ENCODE measurements at places on chromosomes 7 and 10. TPM values are rescaled to one million over a fixed set of nuclear protein-coding genes. Genes with fewer than 3 reads are reported as not detected.
A peak's percentile ranks its signal among the peaks of the same experiment; 100 is the strongest.

GRCh38 chr10:127200646-127201045, 4.3 kb upstream of the INSYN2A start:
- no peak overlapping the region for H3K4me3 ChIP-seq
- DNase-seq: no peak
- H3K36me3 ChIP-seq: peaks cover 5% of the 10 kb centered on the region
- peaks cover 2% of the 10 kb centered on the region for H3K4me1 ChIP-seq

- no peaks in the 10 kb centered on the region for H3K36me3 ChIP-seq
- no peak overlapping the region for H3K27ac ChIP-seq
- no peak for DNase-seq
- no peak overlapping the region for H3K4me3 ChIP-seq
Measured at GRCh38 chr10:78783753-78784152, 285.0 kb upstream of the ZMIZ1 start.

DNA sequence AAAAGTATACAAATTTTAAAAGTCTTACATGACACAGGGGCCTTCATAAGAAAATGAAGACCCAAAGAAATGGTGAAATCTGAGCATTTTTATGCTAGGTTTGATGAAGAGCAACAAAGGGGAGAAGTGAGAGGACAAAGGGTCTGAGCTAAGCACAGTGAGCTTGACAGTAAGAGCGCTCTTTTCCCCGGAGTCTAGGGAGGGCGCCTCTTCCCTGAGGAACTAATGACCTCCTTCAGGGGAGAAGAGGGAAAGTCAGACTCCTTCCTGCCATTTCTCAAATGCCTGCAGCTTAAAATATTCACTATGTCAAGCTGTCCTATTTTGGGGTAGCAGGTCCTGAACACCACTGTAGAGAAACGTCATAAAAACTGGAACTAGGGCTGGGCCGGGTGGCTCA, 18.1 kb upstream of the PAXIP1 start:
- no peaks in the 10 kb centered on the region for H3K27me3 ChIP-seq
- no peak overlapping the region for H3K4me3 ChIP-seq
- peak; percentile 40 for DNase-seq

- H3K36me3 ChIP-seq: peaks cover 9% of the 10 kb centered on the region
- no peak overlapping the region for H3K27ac ChIP-seq
- no peak overlapping the region for H3K4me3 ChIP-seq
- no peaks in the 10 kb centered on the region for H3K27me3 ChIP-seq
- no peak for DNase-seq
Measured at GRCh38 chr7:115505136-115505535, 525.4 kb downstream of the TFEC start.

- no peaks in the 10 kb centered on the region for H3K36me3 ChIP-seq
- H3K4me3 ChIP-seq: no peak overlapping the region
- no peaks in the 10 kb centered on the region for H3K4me1 ChIP-seq
- DNase-seq: no peak
- H3K27ac ChIP-seq: no peak overlapping the region
- H3K27me3 ChIP-seq: peaks cover 10% of the 10 kb centered on the region
Measured at GRCh38 chr7:45160417-45160881, 2.9 kb downstream of the RAMP3 start.

- H3K4me1 ChIP-seq: peaks cover 6% of the 10 kb centered on the region
- no peak overlapping the region for H3K27ac ChIP-seq
- H3K27me3 ChIP-seq: no peaks in the 10 kb centered on the region
- H3K4me3 ChIP-seq: no peak overlapping the region
- H3K36me3 ChIP-seq: no peaks in the 10 kb centered on the region
- DNase-seq: no peak
Measured at GRCh38 chr10:3825244-3825643, 40.2 kb upstream of the KLF6 start.

GRCh38 chr10:90213346-90213745, 512.0 kb downstream of the KIF20B start:
- no peak overlapping the region for H3K27ac ChIP-seq
- no peaks in the 10 kb centered on the region for H3K27me3 ChIP-seq
- no peaks in the 10 kb centered on the region for H3K4me1 ChIP-seq
- peaks cover 4% of the 10 kb centered on the region for H3K36me3 ChIP-seq
- DNase-seq: no peak

DNA sequence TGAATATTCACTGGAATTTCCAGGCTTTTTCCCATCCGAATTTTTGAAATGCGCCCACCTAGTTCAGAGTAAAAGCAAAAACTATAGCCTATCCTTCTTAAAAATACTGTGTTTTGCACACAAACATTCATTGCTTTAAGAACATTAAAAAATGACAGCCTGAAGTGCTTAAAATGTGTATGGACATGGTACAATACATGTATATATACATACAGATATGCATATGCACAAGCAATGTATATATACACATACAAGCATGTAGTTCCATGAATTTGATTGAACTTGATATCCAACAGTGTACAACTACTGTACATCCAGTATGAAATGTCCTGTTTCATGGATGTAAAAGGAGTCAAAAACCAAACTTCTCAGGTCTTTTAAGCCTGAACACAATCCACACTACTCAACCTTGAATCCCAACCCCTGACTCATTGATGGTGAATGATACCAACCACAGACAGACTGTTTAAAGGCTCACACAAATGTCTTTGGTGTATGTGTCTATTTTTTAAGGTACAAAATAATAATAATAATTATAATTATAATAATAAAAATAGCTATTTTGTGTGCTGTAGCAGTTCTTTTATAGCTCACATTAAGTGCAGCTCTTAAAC, 14.8 kb downstream of the INHBA start:
- no peak overlapping the region for H3K4me3 ChIP-seq
- no peak overlapping the region for H3K27ac ChIP-seq
- H3K27me3 ChIP-seq: no peaks in the 10 kb centered on the region
- no peaks in the 10 kb centered on the region for H3K36me3 ChIP-seq
- DNase-seq: no peak

DNA sequence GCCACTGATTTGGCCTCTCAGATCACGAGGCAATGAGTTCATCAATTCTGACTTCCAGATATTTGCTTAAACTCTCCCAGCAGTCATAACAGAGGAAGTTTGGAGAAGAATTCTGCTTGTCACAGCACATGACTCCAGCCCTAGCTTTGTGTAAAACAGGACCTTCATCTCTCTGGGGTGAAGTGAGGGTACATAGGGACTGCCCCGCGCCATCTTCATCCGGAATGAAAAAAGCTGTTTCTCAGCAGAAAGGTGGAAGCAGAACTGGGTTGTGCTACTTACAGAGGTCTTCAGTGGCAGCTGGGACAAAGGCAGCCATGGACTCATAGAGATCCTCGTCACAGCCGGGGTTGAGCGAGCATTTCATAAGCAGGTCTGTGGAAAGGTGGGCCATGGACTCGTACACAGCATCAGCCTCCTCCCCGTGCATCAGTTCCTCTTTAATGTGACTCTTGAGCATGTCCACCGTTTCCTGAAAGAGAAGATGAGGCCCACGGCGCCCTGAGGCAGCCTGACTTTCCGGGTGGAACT, 58.4 kb upstream of the TM9SF3 start:
- no peaks in the 10 kb centered on the region for H3K36me3 ChIP-seq
- H3K27ac ChIP-seq: no peak overlapping the region
- no peak for DNase-seq
- no peaks in the 10 kb centered on the region for H3K4me1 ChIP-seq
- H3K4me3 ChIP-seq: no peak overlapping the region
- no peaks in the 10 kb centered on the region for H3K27me3 ChIP-seq

DNA sequence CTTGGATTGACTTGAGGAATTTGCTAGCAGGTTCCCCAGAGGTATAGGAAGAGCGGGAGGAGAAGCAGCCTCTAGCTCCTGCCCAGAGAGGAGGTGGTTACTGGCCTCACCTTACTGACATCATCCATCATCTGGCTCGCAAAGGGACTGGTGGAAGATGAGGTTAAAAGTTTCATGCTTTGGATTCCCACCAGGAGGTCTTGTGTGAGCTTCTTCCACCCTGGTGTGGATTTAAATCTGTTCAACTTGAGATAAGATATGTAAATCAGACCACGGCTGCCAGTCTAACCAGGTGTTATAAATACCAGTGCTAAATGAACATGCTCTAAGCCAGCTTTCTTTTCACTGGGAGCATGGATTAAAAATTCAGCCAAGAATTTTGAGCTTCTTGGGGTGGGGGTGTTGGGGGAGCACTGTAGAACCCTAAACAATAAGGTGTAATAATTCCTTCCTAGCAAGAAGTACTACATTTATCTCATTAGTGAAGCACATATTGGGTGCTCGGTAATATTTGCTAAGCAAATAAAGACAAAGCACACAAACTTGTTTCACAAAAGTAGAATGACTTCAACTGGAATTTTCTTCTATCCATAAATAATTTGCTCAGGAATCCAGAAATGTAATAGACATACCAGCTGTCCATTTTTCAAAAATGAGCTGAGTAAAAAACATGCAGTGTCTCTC, 7.8 kb downstream of the PROSER2 start:
- peaks cover 7% of the 10 kb centered on the region for H3K4me1 ChIP-seq
- no peak for DNase-seq
- H3K27ac ChIP-seq: no peak overlapping the region
- H3K27me3 ChIP-seq: no peaks in the 10 kb centered on the region

DNA sequence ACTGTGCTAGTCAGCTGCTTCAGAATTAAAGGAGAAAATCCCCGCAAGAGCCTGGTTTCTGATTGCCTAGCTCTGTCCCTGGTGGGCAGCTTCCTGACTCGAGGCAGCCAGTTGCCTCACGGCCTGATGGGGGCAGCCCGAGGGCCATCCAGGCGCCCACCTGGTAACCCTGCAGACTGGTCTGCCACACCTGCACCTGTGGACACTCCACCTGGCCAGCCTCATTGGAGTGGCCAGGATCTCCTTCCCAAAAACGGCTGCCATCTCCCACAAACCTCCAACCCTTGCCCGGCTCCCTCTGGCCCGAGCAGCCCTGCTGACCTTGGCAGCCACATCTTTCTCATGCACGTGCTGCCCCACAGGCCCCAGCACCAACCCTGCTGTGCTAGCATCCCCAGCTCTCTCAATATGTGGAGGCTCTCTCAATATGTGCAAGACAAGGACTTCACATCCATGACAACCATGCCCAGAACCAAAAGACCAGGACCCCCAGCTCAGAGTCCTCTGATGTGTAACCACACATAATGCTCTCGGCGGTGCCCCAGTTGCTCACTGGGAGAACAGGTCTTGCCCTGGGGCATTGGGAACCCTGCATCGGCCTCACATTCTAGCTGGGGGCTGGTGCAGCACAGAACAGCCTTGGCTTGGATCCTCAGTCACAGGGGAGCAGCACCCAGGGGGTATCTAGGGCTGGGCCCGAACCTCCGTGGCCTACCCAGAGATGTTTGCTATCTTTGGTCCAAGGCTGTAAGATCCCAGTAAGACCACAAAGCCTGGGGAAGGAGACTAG, 14.6 kb downstream of the DRGX start:
- H3K27ac ChIP-seq: no peak overlapping the region
- no peaks in the 10 kb centered on the region for H3K36me3 ChIP-seq
- H3K4me3 ChIP-seq: no peak overlapping the region
- no peak for DNase-seq

- no peaks in the 10 kb centered on the region for H3K36me3 ChIP-seq
- no peaks in the 10 kb centered on the region for H3K4me1 ChIP-seq
Measured at GRCh38 chr7:103715376-103716120, 269.5 kb upstream of the SLC26A5 start.

DNA sequence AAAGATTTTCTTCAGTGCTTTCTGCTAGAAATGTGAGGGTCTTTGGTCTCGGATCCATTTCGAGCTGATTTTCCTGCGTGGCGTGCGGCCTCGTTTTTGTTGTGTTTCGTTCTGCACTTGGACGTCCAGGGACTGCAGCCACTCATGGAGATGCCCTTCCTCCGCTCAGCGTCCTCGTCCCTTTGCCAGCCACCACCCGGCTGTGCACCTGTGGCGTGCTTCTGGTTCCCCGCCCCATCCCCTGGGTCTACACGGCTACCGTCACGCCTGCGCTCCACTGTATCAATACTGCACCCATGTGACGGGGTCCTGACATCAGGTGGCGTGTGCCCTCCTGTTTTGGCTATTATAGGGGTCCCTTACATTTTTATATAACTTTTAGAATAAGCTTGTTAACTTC, 42.7 kb upstream of the NKX6-2 start:
- H3K27me3 ChIP-seq: no peaks in the 10 kb centered on the region
- peak; percentile 18 for DNase-seq
- no peaks in the 10 kb centered on the region for H3K4me1 ChIP-seq
- peaks cover 6% of the 10 kb centered on the region for H3K36me3 ChIP-seq
- no peak overlapping the region for H3K4me3 ChIP-seq

GRCh38 chr7:122132341-122132740, 11.7 kb downstream of the AASS start:
- DNase-seq: no peak
- H3K27ac ChIP-seq: no peak overlapping the region
- no peaks in the 10 kb centered on the region for H3K27me3 ChIP-seq
- H3K4me1 ChIP-seq: no peaks in the 10 kb centered on the region

GRCh38 chr7:130899638-130900401, 165.8 kb upstream of the KLF14 start:
- no peak for DNase-seq
- no peak overlapping the region for H3K27ac ChIP-seq
- no peak overlapping the region for H3K4me3 ChIP-seq
- H3K36me3 ChIP-seq: peaks cover 2% of the 10 kb centered on the region

GRCh38 chr10:13308096-13308495, 8.2 kb upstream of the PHYH start:
- DNase-seq: no peak
- no peak overlapping the region for H3K4me3 ChIP-seq
- no peak overlapping the region for H3K27ac ChIP-seq
- no peaks in the 10 kb centered on the region for H3K27me3 ChIP-seq

DNA sequence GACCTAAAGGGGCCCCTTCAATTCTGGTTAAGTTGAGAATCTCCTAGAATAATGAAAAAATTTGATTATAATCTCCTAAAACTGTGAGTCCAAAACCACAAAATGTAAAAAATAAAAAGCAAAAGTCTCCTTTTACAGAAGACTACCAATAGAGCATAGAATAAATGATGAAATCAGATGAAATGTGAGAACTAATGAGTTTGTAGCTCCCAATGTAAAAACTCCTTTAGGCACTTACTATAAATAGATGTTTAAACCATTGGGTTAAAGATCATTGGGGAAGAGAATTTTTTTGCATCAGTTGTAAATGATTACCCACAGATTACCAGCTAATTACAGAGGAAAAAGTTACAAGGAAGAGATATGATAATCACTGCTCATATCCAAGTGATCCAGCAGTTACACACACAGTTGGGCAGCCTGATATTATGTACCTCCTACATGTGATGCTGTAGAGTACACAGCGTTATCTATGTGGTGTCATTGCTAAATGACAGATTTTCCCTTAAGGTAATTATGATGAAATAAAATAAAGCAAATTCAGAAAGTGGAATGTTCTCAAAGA, 282.7 kb upstream of the SEMA3D start:
- H3K4me1 ChIP-seq: no peaks in the 10 kb centered on the region
- H3K4me3 ChIP-seq: no peak overlapping the region
- no peaks in the 10 kb centered on the region for H3K36me3 ChIP-seq
- DNase-seq: no peak
- H3K27me3 ChIP-seq: no peaks in the 10 kb centered on the region

PRF1 gene
- not detected for total RNA-seq

LIPJ gene
- total RNA-seq: not detected

BCAP29 gene
- 30.6 TPM for total RNA-seq

OR2A12 gene
- total RNA-seq: not detected

CTAGE4 gene
- 6.2 TPM for total RNA-seq

IKZF1 gene
- total RNA-seq: 0.48 TPM

GNGT1 gene
- total RNA-seq: 0.44 TPM

BLNK gene
- not detected for total RNA-seq

FKBP6 gene
- total RNA-seq: not detected

OR2A42 gene
- not detected for total RNA-seq

OGA gene
- 125 TPM for total RNA-seq
